Stimulated activated CD4-positive, alpha-beta T cell treated with anti-CD3 and anti-CD28 coated beads, Interleukin-2, amount 100 ng/mL, for 24 hours (primary cell): ENCODE measurements at places on chromosomes 5 and 9.

- DNase-seq, result no peak
Measured at GRCh38 chr5:87649455-87649854, 236.7 kb upstream of the CCNH start.

DNA sequence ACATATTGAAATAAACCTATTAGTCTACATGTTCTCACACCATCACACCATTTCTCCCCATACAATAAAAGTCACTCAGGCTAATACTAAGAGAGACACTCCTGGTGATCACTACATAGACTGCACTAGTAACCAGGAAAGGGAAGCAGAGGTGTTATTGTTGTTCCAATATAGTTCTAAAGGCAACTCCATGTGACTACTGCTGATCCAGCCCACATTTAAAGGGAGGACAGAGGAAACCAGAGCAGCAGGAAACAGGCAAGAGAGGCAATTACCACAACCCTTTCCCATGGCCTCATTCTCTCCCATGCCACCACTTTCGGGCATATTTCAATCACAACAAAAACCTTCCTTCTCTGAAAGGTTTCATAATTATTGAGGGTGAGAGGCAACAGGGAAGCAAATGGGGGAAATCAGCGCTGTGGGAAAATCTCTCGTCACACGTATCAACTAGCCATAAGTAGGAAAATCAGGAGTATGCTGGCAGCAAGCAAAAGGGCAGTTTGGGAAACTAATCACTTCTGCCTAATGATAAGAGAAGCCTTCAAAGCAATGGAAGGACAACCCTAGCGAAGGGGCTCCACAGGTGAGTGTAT is 1.8 kb downstream of the UBAP2 start:
- no peak for DNase-seq

DNA sequence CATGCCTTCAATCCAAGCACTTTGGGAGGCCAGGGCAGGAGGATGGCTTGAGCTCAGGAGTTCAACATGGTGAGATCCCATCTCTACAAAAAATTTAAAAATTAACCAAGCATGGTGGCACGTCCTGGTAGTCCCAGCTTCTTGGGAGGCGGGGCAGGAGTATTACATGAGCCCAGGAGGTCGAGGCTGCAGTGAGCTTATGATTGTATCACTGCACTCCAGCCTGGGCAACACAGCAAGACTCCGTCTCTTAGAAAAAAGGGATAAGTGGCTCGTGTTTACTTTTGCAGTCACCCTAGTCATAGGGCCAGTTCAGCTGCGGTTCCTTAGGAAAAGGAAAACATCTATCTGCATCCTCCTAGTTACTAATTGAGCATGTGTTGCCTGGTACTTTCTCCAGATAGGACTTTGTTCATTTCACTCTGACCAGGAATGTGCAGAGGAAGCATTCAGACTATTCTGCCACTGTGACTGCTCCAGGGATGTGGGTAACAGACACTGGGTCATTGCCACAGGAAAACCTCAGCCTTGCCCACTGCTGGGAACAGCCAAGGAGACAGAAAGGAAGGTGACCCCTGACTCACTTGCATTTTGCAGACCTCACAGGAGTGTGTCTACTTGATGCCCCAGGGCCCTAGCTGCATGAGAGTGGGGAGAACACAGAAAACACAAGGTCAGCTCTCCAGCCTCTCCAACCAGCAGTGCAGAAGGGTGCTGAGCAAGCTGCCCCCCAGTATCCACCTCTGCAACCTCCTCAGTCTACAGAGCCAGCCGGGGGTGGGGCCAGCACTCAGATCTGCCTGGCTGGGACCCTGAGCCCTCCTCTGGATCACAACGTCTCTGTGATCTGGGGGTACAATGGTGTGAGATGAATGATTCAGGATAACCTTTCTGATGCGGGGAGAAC is 33.9 kb upstream of the ALDH1B1 start:
- no peak for DNase-seq

GRCh38 chr5:76765249-76765648 is 49.3 kb downstream of the F2R start:
- no peak for DNase-seq

GRCh38 chr5:20291766-20292165 is 303.8 kb upstream of the CDH18 start:
- no peak for DNase-seq

DNA sequence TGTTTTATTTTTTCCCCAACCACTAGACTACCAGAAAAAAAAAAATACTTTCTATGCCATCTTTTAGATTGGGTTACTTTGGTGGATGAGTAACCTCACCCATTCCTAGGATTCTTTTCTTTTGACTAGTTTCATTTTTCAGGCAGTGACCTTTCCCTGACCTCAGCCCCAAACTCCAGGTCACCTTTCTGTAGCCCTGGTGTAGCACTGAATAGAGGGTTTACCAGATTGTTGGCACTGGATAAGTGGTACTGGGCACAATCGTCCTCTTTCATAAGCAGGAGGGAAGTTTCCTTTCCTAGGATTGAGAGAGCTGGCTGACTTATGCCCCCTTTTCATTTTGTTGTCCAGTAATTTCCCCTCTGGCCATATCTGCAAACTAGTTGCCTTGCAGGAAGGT is 169.4 kb upstream of the TMEM161B start:
- no peak for DNase-seq

- no peak for DNase-seq
Measured at GRCh38 chr9:86445671-86446070, 91.5 kb upstream of the TUT7 start.

DNA sequence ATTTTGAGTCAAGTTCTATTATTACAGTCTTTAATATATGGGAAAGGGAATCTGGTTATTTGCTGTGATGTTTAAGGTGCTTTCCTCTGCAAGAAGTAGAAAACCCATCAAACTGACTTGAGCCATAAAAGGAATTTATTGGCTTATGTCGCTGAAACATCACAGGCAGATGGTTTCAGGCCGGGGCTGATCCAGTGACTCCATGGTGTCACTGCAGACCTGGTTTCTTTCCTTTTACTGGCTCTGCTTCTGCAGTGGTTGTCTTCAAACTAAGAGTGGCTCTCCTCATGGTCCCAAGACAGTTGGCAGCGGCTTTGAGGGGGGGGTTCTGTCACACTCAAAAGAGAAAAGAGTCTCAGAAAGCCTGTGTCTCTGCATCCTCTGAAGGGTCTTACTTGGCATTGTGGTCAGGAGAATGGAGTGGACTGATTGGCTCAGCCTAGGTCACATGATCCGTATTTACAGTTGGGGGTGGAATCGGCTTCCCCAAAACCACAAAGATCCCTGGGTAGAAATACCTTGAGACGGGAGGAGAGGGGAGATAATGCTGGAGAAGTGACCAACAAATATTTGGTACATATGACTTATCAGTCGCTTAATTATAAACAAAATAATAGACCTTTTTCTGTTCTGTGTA is 106.3 kb downstream of the DAPK1 start:
- no peak for DNase-seq

- no peak for DNase-seq
Measured at GRCh38 chr5:78632467-78632866, 16.1 kb downstream of the LHFPL2 start.

DNA sequence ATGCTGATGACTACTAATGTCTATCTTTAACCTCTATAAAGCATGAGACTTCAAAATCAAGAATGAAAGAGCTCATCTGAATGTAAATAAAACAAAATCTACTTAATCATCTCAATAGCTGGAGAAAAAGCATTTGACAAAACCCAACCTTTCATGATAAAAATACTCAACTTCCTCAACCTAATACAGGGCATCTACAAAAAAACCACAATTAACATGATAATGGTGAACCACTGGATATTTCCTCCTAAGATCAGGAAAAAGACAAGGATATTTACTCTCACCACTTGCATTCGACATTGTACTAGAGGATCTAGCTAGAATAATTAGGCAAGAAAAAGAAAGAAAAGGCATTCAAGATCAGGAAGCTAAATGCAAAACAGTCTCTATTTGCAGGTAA is 49.3 kb downstream of the FAM169A start:
- DNase-seq, result no peak

GRCh38 chr5:179823937-179824744 is 3.4 kb downstream of the SQSTM1 start:
- no peak for DNase-seq

DNA sequence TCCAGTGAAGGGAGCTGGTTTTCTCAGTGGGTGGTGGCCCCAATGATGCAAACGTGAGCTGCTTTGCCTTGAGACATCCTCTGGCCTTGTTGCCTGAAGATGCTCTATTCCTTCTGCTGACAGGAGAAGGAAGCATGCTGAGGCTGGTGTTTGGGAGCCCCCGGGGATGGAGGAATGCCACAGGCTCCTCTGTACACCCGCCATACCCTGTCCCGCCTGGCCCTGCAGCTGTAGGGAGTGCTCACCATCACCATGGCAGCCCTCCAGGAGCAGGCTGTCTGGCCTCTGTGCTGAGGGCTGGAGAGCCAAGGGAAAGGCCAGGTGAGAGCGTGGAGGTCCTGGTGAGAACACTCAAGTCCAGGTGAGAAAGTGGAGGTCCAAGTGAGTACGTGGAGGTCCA is 134.4 kb downstream of the MRPL36 start:
- DNase-seq, result no peak

GRCh38 chr5:139416651-139417050 is 12.8 kb upstream of the SPATA24 start:
- no peak for DNase-seq

DNA sequence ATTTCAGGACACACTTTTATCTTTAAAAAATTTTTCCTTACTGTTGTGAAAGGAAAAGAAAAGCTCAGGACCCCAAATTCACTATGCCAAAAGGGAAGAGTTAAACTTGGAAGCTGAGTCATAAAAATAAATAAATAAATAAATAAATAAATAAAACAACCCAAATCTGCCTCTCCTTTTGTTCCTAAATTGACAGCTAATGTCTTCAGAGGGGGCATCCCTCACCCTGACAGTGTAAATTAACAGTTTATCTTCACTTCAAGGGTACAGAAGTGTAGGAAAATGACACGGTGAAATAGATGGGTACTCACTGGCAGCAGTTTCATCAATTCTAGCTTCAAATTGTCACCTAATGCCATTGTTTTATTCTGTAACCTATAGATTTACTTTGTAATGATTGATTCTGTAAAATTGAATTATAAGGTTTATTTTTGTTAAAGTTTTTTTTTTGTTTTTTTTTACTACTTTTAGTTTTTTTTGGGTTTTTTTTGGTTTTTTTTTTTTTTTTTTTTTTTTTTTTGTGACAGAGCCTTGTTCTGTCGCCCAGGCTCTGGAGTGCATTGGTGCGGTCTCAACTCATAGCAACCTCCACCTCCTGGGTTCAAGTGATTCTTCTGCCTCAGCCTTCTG is 18.5 kb upstream of the ANXA1 start:
- no peak for DNase-seq

DNA sequence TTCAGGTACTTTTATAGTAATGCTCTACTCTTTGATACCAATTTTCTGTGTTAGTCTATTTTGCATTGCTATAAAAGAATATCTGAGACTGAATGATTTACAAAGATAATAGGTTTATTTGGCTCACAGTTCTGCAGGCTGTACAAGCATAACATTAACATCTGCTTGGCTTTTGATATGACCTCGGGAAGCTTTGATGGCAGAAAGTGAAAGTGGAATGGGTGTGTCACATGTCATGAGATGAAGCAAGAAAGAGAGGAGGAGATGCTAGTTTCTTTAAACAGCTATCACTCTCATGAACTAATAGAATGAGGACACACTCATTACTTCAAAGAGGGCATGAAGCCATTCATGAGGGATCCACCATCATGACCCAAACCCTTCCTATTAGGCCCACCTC is 270.9 kb upstream of the IL12B start:
- DNase-seq, result no peak

GRCh38 chr9:114694719-114695269 is 12.8 kb upstream of the TEX48 start:
- no peak for DNase-seq

- DNase-seq, result no peak
Measured at GRCh38 chr5:81513473-81513872, 119.5 kb upstream of the ACOT12 start.

- no peak for DNase-seq
Measured at GRCh38 chr9:20838218-20838617, 154.2 kb downstream of the FOCAD start.

DNA sequence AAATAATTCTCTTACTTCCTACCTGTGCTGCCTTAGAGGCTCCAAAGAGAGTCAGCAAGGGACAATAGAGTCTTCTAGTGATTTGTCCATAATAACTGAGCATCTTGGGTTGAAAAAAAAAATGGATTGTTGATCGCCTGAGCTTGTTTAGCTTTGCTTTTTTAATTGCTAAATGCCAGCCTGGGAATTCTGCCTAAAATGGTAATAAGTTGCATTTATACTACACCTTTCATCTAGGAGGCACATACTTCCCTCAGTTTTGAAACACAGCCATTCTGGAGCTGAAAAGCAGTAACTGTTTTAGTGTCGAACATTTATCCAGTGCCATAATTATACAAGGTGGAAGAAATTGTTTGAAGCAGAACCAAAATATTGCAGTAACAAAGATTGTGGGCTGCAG is 421.3 kb downstream of the CAAP1 start:
- DNase-seq, result no peak

DNA sequence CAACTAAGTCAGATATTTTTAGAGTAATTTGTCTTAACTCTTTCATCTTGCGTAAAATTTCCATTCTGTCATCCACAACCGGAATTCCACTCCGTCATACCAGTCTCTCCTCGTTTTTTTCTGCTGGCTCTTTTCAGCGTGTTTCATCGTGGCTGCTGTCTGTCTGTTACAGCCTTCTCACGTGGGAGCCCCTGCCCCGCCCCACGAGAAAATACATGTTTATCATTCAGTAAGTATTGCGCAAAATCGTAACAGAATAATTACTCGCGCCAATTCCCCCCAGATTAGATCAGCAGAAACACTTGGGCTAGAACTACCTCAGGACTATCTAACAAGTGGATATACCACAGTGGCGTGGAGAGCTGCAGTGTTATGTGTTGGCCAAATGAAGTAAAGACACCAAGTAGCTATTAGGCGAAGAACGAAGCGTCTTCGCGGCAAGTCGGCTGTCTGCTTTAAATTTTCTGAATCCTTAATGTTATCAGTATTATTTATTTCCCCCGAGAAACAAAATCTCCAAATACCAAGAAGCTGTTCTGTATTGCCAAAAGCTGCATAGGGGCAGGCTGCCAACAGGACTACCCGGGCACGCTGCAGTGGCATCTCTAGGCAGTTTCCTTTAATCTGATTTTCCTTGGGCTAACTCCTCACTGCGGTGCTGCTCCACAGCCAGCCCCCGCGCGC is 566 bp upstream of the FOCAD start:
- DNase-seq, result peak; percentile 57

- DNase-seq, result no peak
Measured at GRCh38 chr9:134214766-134215419, 50.5 kb upstream of the RNU6ATAC start.
